Activated naive CD4-positive, alpha-beta T cell (primary cell): ENCODE measurements at places on chromosomes 12 and 14.

DNA sequence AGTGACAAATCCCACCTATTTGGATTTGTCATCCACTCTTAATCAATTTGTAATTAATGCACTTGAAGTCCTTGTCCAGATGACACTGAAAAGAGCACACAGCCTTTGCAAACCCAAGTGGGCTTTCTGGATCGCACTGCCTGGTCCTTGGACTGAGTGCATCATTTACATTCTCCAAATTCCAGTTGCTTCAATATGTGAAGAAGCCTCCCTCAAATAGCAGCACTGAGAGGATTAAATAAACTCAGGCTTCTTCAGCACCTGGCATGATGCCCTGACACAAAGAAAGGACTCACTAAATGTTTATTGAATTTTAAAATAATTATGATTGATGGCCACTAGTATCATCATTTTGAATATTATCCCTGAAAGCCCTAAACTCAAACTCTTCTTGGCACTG, 496.5 kb downstream of the VRK1 start:
- no peak for DNase-seq

- no peak for DNase-seq
These were observed 71.6 kb downstream of the OTOGL start for GRCh38 chr12:80170915-80171314.

GRCh38 chr12:3357950-3358525, 133.0 kb upstream of the PRMT8 start:
- DNase-seq: no peak

DNA sequence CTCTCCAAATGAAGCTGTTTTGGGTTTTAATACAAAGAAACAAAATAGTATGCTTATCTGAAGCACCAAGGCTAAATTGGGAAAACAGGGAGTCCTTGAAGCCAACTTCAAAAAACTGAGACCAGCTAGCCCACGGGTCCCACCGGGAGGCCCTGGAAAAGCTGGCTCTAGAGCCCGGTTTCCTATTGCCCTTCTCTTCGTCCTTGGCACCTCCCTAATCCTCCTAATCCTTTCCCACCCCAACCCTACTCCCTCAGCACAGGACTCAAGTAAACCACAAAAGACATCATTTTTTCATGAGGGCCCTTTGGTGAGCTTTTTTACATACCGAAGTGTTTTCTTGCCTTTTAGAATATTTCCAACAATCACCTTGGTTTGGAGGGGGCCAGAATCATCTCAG, 11.3 kb downstream of the LRRC74A start:
- no peak for DNase-seq

DNA sequence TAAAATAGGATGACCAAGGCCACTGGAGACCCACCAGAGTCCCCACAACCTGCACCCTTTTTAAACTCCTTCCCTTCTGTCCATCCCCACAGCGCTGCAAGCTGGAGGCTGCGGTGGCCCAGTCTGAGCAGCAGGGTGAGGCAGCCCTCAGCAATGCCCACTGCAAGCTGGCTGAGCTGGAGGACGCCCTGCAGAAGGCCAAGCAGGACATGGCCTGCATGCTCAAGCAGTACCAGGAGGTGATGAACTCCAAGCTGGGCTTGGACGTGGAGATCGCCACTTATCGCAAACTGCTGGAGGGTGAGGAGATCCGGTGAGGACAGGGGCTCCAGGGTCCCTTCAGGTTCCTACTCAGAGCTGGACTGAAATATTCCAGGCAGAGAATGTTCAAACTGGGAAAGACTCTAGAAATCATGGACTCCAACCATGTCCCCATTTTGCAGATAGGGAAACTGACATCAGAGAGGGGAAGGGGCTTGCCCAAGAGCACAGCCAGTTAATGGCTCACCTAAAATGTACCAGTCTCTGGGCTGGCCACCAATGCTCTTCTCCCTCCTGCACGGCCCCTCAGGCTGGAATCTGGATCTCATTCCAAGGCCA, 17.2 kb downstream of the KRT85 start:
- no peak for DNase-seq

- no peak for DNase-seq
These were observed 72.8 kb downstream of the KIF26A start for GRCh38 chr14:104211215-104211614.

DNA sequence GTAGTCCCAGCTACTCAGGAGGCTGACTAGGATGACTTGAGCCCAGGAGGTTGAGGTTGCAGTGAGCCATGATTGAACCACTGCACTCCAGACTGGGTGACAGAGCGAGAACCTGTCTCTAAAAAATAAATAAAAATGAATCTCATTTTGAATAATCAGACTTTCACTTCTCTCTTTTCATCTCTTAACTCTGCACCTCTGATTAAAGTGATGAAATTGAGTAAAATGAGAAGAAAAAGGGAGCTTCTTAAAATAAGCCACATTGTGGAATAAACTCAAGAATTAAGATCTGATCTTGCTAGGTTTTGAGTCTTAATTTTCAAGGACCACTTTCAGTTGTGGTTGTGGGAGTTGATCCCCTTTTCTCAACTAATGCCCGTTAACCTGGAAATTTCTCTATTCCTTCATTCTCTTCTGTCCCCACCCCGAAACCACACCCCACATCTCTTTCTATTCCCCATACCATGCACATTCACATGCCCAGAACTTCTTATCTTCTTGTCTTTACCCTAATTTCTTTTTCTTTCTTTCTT, 70.9 kb upstream of the ETV6 start:
- no peak for DNase-seq

- no peak for DNase-seq
These were observed 31.8 kb upstream of the SLC10A1 start for GRCh38 chr14:69828879-69829278.

DNA sequence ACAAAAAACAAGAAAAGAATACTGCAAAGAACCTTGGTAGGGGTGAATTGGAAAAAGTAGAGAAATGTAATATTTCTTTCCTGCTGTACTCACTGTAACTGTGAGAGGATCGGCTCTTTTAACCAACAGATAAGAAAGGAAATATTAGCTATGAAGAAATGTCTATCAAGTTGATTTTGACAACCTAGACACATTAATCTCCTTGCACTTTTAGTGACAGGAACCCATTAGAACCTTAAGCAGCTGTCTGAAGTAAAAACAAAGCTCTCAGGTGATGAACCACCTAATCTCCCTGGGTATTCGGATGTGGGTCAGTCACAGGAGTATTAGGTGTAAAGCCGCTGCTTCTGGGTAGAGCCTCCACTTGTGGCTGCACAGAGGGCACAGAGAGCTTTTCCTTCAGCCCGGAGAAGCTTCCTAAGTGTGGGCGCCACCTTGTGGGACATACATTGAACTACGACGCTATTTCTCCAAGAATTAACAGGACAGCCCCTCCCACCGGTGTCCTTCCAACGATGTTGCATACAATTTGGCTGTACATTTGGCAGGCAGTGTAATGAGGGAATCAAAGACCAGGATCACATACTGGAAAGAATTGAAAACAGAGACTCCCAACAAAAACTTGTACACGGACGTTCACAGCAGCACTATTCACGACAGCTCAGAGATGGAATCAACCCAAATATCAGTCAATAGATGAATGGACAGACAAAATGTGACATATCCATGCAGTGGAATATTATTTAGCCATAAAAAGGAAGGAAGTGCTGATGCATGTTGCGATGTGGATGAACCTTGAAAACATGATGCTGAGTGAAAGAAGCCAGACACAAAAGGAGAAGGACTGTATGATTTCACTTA, 28.9 kb upstream of the MAPKAPK5 start:
- DNase-seq: peak; percentile 32

DNA sequence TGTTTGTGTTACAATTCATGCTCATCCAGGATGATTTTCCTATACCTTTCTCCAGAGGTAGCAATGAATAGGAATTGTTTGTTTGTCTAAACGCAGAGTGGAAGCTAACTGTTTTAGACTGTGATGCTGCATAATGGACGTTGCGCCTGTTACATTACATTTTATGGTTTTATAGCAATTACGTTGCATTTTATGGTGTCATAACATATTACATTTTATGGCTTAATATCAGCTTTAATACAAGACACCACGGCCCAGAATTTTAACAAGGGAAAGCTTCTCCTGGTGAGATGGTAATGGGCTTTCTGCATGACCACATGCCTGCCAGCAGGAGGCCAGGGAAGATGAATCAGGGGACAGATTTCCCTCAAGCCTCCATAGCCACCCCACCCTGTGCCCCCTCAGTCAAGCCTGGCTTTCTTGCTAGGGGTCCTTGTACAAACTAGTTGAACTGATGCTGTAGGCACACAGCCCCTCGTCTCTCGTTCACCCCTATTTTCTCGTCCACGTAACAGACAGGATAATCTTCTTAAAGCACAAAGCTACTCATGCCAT, 56.5 kb downstream of the HSPB8 start:
- DNase-seq: no peak

GRCh38 chr14:55361190-55361589, 50.4 kb downstream of the ATG14 start:
- no peak for DNase-seq

GRCh38 chr12:49866859-49867569, 24.1 kb upstream of the BCDIN3D start:
- DNase-seq: peak; percentile 61

- DNase-seq: no peak
These were observed 1.4 kb downstream of the ZNF385A start for GRCh38 chr12:54383041-54383609.

DNA sequence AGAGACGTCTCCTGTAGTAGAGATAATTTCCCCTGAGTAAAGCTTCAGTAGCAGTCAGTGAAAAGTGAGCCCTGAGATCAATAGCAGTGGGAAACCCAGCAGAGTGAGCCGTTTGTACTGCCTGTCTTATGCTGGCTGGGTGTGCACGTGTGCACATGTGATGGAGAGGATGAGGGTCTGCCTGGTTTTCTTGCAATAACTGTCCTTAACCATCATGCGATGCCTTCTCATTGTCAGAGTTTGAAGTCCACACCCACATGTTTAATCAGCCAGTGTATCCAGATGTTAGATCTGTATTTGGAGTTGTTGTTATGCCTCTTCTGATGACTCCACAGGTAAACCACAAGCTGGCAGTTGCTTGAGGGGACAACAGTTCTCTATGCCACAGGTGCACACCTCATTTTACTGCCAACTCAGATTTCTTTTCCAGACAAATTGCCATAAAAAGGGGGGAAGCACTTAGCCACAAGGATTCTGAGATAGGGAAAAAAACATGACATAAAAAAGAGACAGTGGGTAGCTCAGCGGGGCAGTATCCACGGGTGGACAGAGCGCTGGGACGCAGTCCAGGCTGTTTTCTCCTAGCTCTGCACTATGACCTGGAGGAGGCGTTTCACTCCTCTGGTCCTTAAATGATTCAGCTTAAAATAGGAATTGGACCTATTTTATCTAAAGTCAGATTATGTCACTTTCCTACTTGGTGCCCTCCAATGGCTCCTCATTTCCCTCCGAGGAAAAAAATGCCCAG, 192.3 kb downstream of the ANO6 start:
- DNase-seq: no peak

GRCh38 chr12:92110083-92110640, 35.5 kb downstream of the BTG1 start:
- DNase-seq: no peak

DNA sequence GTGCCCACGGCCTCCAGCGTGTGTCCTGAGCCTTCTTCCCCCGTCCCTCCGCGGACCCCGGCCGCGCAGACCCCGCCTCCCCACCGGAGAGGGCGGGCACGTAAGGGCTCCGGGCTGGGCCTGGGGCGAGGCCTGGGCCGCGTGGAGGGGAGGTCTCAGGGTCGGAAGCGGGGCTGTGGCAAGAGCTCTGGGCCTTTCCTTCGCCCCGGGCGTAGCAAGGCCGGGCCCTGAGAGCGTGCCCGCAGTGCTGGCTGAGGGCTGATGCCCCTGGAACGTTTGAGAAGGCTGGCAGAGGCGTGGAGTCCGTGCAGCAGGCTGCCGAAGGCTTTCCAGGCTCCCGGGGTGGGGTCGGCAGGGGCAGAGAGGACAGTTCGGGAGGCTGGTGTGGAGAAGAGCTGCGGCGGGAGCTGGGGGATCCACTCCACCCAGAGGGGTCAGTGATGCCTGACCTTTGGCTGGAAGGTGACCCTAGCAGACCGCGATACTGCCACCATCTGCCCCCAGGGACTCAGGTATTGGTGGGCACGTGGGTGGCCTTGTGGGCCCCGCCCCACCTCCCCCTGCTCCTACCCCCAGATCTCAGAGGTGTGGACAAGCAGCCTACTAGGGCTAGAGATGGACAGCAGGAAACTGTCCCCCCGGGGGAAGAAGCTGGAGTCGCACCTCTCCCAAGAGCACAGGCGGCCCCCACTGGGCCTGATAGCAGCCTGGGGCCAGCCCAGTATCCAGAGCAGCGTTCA, 558 bp downstream of the TEX22 start:
- DNase-seq: no peak

- DNase-seq: no peak
These were observed 21.3 kb downstream of the HCAR2 start for GRCh38 chr12:122681814-122682213.

- DNase-seq: no peak
These were observed 146.1 kb downstream of the CHST11 start for GRCh38 chr12:104602896-104603295.

DNA sequence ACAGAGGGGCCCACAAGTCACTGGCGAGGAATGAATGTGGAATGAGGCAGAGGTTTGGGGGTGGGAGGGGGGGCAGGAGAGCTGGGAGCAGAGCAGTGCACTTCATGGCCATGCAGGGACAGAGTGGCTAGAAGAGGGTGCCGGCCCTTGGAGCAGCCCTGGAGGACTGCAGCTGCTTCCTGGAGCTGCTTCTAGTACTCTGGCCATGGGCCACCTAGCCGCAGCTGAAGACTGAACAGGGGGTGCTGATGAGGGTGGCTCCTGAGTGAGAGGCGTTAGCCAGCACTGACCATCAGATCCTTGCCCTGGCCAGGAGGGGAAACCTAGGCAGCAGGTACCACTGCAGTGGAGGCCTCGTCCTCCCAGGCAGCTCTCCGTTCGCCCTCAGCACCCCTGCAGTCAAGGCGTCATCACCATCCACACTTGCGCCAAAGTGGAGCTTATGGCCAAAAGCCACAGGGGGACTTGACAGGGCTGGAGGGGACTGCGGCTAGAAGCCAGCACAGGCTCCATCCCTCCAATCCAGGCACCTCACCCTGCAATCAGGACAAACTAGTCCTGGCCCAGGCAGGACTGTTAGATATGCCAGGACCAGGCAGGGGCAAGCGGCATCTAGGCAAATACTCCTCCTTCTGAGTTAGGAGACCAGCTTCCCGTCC, 16.4 kb downstream of the OTUB2 start:
- DNase-seq: no peak

DNA sequence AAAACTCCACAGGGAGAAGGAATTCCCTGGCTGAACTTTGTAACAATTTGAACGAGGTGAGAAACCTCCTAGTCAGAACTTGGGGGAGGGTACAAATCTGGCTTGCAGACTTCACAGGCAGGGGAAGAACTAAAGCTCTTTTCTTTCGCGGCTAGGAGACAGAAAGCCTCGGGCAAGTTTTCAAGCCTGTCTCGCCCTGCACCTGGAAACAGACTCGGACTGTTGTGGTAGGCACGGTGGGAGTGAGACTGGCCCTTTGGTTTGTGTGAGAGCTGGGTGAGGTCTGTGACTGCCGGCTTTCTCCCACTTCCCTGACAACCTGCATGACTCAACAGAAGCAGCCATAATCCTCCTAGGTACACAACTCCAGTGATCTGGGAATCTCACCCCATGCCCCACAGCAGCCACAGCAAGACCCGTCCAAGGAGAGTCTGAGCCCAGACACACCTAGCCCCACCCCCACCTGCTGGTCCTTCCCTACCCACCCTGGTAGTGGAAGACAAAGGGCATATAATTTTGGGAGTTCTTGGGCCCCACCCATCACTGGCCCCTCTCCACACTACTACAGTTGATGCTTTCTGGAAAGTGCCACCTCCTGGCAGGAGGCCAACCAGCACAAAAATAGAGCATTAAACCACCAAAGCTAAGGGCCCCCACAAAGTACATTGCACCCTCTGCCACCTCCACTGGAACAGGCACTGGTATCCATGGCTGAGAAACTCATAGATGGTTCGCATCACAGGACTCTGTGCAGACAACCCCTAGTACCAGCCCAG, 102.7 kb upstream of the ST8SIA1 start:
- DNase-seq: no peak
